ENCODE measurements at places on chromosomes 7 and 10.

DNA sequence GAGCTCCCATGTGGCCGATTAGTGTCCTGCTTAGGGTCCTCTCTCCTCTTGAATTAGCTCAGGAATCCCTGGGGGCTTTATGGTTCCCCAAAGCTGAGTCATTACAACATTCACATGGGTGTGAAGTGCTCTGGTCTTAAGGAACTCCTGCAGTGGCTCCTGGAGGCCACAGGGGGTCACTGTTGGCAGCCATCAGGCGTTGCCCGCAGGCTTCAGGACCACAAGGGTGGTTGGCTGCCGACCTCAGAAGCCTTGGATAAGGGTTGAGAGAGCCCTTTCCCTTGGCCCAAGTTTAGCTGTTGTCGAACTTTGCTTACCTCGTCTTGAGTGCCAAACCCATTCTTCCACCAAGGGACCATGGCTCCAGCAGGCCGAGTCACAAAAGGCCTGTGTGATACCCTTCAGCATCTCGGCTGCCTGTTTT lies 61.7 kb downstream of the SH2D4B start:
- DNase-seq: peak; percentile 75

- no peak for DNase-seq
Measured at GRCh38 chr10:11272915-11273389, 255.3 kb downstream of the CELF2 start.

GRCh38 chr10:124657806-124658205 lies 86.4 kb downstream of the FAM53B start:
- DNase-seq: no peak

GRCh38 chr7:124698964-124699363 lies 66.6 kb downstream of the GPR37 start:
- DNase-seq: peak; percentile 8

DNA sequence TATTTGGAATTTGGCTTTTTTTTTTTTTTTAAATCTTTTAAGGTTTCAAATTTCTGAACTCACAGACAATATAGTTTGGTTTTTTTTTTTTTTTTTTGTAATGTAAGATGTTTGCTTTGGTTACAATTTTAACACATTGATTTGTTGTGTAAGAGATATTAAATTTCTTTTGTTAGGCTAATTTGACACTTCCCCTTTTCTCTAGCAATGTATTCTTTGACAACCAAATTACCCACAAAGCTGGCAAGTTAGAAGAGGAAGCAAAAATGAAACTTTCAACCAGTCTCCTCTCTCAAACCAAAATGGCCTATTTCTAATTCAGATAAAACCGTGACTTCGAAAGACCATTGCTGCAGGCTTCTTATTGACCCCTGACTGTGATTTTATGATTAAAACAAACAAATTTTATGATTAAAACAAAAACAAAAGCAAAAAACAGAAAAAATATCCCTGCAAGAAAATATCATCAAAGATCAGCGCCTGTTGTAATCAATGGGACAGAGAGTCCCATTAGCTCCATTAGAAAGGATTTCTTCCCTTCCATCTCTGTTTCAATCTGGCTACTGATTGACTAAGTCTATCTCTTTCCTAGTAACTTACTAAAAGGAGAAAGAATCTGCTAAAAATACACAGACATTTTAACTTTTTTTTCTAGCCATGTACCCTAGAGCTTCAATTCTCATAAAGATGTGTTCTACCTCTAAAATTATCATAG lies 489.2 kb downstream of the MDFIC start:
- no peak for DNase-seq
